ENCODE measurements at places on chromosomes 16 and 17.

GRCh38 chr16:79580453-79581191 lies 19.9 kb downstream of the MAF start:
- DNase-seq: no peak

DNA sequence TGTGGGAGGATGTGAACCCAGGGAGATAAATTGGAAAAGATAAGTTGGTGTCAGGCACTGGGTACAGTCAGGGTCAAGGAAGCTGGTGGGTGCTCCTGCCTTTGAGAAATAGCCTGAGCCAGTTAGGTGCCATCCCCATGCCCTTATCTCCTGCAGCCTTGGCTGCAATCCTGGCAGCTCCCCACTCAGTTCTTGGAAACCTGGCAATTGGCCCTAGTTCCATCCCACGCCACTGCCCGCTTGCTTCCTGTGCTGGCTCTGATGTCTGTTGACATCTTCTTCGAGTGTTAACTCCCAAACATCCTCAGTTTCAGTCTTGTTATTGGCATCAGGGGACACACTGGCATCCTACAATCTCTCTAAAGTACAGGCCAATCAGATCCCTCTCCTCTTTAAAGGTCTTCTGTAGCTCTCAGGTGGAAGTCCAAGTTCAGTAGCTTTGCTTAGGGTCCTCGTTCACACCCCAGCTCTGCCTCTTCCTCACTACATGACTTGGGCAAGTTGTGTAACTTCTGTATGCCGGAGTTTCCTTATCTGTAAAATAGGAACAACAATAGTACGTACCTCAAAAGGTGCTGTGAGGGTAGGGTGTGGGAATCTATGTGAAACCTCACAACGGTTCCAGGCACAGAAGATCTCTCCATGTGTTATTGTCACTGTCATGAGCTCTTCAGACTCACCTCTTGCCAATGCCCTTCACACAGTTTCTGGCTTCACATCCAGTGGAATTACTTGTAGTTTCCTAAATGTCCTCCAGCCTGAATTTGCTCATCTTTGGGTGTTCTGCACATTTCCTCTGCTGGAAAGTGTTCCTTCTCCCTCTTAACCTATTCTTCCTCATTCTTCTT lies 13.5 kb upstream of the PRKAR1A start:
- no peak for DNase-seq

GRCh38 chr16:10661737-10662136 lies 33.0 kb downstream of the TEKT5 start:
- no peak for DNase-seq

- no peak for DNase-seq
Measured at GRCh38 chr17:50829332-50829731, 6.1 kb upstream of the WFIKKN2 start.

GRCh38 chr17:48645639-48646182 lies 19.6 kb upstream of the HOXB9 start:
- DNase-seq: peak; percentile 47

DNA sequence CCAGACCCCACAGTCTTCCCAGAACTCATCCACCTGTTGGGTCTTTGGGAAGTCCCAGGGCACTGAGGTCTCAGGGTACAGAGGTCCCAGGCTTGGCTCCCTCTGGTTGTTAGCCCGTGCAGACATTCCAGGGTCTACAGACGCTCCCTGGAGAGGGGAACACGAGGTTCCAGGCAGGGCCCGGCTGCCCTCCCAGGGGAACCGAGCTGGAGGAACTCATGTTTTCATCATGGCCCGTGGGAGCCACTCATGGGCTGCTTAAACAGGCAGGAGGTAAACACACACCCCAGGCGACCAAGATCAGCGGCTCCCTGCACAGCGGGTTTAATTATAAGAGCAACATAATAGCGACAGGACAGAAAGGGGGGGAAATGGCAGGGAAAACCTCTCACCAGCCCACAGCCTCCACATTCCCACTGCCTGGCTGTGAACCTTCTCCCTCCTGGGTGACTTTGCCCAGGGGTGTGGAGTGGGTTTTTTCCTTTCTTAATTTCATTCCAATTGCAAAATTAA lies 36.5 kb downstream of the TRARG1 start:
- DNase-seq: peak; percentile 80

GRCh38 chr16:51756447-51757123 lies 605.5 kb upstream of the SALL1 start:
- DNase-seq: no peak

- DNase-seq: no peak
Measured at GRCh38 chr16:26951950-26952349, 114.8 kb upstream of the C16orf82 start.

DNA sequence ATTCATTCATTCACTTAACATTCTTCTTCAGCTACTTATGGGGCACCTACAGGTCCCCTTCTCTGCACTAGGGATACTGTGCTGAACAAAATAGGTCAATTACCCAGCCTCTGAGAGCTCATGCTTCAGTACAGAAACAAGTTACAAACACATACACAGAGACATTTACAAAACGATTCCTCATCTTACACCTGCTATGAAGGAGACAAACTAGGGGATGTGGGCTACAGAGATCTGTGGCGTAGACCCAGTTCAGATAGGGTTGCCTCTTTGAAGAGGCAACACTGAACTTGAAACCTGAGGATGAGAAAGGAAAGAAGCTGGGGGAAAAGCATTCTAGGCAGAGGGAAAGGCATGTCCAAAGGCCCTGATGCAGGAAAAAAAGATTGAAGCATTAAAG lies 5.2 kb downstream of the IL21R start:
- DNase-seq: no peak

GRCh38 chr17:4810696-4811290 lies 3.8 kb downstream of the PLD2 start:
- peak; percentile 49 for DNase-seq

GRCh38 chr17:63116967-63117830 lies 151.2 kb downstream of the TANC2 start:
- peak; percentile 34 for DNase-seq

DNA sequence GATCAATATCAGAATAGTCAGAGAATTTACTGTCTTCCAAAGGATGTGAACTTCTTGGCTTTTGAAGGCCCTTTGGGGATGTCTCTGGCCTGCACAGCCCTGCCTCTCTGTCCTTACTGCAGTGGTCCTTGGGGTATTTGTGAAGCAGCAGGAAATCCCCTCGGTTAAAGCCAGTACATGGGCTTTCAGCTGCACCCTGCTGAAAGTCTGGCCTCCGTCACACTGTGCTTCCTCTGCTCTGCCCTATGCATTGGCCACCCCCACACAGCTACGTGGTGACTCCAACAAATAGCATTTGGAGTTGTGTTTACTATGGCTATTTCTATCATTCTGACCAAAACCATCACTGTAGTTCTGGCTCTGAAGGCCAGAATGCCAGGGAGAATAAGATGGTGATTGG lies 21.2 kb downstream of the SYCE1L start:
- DNase-seq: no peak

- DNase-seq: no peak
Measured at GRCh38 chr17:15981208-15981607, 18.3 kb downstream of the ZSWIM7 start.

- no peak for DNase-seq
Measured at GRCh38 chr16:65394281-65394680, 272.4 kb upstream of the CDH11 start.

GRCh38 chr16:35221482-35222185 lies 1762.2 kb downstream of the TP53TG3F start:
- no peak for DNase-seq

GRCh38 chr16:49970797-49971431 lies 54.1 kb upstream of the CNEP1R1 start:
- no peak for DNase-seq

DNA sequence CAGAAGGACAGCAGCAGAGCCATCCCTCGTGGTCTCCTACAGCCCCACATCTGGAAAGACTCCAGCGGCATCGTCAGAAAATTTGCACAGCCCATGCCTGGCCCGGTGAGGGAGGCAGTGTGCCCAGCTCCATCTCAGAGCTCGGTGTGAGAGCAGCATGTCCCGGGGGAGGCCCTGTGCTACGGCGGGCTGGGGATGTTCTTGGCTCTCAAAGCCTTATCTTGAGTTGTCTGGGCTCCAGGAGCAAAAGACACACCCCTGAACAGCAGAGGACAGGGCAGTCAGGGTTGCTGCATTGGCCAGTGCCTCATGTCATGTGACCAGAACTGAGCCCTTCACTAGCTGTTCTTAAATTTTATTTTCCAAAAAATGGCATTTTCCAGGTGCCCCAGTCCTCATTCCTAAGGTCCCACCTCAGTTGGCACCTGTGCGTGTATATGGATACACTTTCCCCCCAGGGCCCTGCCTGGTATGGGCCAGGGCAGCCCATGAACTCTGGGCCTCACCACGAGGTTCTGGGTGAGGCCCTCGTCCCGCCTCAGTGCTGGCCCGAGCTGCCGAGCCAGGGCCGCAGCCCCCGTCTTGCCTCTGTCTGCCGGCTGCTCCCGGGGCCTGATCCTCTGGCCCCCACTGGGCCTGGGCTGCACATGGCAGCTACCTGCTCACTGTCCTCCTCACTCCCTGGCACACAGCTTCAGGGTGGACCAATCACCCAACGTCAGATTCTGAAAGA lies 3.0 kb downstream of the NUDT16L1 start:
- peak; percentile 90 for DNase-seq

DNA sequence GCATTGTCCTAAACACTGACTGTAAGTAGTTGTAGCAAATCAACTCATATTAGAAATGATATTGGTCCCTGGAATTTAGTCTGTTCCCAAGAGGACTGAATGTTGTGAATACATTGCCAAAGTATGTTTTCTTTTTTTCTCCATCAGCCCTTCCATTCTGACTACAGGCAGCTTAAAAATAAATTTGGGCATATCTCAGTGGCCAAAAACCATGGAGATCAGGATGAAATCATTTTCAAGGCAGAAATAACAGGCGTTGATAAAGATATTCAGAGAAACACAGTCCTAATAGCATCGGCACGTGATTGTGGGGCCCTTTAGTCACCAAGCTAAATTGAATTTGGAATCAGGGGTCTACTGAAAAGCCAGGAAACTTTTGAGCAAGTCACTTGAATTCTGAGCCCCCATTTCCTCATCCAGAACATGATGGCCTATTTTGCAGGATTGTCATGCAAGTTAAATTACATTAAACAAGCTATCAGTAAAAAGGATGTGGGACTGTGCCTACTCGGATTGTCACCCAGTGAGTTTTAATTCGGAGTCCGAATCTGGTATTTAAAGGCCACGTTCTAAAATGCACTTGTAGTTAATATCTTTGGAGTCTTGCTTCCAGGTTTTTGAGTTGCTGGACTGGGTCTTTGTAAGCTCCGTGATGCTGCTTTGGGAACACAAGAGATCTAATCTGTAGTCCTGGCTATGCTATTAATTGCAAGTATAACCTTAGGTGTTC lies 17.1 kb downstream of the HLF start:
- DNase-seq: no peak

GRCh38 chr17:80892900-80893603 lies 98.6 kb upstream of the CHMP6 start:
- peak; percentile 100 for DNase-seq

DNA sequence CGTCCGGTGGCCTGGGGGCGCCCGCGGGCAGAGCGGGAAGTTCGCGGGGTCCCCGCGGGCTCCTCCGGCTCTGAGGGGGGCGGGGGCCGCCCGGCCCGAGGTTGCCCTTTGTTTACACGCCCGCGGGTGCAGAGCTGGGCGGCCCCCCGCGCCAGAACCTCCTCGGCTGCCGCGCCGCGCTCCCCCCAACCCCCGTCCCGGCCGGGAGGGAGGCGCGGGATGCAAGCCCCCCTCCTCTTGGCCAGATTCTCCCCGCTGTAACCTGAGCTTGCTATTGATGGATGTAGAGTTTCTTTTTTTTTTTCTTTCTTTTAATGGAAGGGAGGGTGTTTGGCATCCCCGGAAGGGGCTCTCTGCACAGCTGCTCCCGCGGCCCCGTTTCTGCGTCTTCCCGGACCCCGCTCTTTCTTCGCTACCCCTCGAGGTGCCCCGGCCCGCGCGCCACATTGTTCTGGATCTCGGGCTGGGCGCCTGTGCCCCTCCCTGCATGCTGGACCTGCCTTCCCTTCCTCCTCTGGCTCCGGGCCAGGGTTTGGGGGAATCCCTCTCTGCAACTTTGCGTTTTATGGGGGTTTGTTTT lies 646 bp downstream of the CBX2 start:
- peak; percentile 88 for DNase-seq

DNA sequence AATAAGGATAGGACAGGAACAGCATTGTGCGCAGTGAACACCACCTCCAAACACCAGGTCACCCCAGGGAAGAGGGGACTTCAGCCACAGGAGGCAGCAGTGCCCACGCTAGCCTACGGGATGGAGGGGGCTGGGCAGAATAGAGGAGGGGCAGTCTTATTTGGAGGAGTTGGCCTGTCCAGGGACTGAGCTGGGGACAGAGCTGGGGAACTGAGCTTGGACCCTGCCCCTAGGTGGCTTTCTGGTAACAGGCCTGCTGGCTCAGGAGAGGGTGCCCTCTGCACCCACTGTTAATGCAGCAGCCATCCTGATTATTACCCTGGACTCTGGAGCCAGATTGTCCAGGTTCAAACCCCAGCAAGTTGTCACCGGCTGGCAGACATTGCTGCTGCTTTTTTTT lies 9.3 kb downstream of the CCDC102A start:
- DNase-seq: peak; percentile 90

DNA sequence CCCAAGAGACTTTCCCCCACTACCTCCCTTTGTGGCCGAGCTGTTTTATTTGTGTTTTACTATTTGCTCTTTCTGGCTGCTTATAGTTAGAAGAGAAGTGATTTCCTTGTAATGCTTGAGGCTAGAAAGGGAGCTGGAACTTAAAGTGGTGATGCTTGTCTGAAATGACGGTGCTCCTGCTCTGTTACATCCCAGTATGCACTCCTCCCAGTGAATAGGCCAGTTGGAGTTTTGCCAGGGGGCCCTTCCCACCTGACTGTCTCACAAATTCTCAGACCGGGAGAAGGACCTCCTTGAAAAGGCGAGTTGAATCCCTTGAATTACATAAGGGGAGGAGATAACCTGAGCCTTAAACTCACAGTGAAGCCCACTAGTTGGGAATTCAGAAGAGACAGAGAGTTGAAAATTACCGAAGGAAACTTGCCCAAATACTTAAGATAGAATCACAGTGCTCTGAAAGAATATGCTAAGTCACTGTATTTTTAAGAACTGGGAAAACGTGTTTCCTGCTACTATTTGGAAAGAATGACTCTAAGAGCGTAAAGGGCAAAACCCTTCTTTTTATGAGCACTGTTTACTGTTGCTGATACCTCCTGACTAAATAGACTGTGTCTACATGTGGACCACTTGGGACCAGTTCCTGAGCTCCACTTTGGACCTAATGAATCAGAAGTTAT lies 84.7 kb upstream of the CLEC3A start:
- DNase-seq: peak; percentile 30
